Stimulated activated CD4-positive, alpha-beta T cell treated with anti-CD3 and anti-CD28 coated beads, Interleukin-1b, Interleukin-23, amount 100 ng/mL, for 4 hours (primary cell): ENCODE measurements at places on chromosomes 12 and 14.

DNA sequence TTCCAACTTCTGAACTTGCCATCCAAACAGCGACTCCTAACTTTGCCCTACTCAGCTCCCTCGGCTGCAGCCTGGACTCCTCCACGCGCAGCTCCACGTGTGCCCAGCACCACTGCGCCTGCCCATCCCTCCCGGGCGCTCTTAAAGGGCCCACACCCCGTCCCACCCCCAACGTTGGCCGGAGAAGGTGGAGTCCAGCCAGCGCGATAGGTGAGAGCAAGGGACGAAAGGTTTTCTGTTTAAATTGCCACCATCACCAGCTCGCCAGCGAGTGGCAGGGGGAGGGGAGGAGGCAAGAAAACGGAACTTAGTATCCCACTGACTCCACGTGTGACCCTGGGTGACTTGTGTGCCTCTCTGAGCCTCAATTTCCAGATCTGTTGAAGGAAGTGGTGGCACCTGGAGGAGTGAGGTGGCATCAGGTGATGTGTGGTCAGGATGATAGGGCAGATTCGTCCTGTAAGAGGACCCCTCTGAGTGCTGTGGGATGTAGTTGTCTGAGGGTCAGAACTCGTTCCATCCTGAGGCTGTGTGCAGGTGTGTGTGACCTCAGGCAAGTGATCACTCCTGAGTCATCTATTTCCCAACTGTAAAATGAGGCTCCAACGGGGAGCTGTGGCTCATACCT lies 59.7 kb downstream of the TRPV4 start:
- DNase-seq = no peak

- DNase-seq = no peak
These were observed 59.4 kb upstream of the GZMB start for GRCh38 chr14:24693353-24693737.

DNA sequence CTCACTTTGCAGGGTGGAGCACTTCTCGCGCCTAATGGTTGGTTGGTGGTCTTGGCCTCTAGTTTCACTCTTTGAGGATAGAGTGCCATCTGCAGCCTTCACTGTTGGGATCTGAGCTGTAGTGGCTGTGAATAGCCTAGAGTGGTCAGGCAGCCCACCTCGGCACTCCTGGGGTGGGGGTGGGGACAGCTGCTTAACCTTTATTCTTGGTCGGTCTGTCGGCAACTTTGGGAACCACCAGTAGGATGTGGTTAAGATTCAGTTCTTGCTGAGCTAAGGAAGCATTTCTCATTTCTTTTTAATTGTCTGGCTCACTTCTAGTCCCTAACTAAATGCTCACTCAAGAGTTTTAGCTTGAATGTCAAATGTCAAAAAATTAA lies 21.1 kb downstream of the TMBIM6 start:
- DNase-seq = no peak

- DNase-seq = no peak
These were observed 17.7 kb upstream of the ITPK1 start for GRCh38 chr14:93133464-93133863.

DNA sequence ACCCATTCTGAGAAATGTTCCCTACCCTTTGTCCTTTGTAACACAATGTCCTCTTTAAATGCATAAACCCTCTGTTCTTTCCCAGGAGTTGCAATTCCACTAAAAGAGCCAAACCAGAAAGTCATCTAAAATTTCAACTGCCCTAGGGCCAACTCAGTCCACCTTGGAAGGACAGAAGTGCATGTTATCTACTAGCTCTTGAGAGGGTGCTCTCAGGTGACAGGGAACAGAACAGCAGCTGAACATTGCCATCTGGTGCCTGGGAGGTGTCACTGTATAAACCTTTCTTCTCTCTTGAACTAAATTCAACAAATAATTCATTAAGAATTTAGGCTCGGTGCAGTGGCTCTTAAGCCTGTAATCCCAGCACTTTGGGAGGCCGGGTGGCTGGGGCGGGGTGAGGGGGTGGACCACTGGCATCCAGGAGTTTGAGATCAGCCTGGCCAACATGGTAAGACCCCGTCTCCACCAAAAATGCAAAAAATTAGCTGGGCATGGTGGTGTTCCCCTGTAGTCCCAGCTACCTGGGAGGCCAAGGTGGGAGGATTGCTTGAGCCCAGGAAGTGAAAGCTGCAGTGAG lies 10.3 kb upstream of the FERMT2 start:
- DNase-seq = peak; percentile 18

DNA sequence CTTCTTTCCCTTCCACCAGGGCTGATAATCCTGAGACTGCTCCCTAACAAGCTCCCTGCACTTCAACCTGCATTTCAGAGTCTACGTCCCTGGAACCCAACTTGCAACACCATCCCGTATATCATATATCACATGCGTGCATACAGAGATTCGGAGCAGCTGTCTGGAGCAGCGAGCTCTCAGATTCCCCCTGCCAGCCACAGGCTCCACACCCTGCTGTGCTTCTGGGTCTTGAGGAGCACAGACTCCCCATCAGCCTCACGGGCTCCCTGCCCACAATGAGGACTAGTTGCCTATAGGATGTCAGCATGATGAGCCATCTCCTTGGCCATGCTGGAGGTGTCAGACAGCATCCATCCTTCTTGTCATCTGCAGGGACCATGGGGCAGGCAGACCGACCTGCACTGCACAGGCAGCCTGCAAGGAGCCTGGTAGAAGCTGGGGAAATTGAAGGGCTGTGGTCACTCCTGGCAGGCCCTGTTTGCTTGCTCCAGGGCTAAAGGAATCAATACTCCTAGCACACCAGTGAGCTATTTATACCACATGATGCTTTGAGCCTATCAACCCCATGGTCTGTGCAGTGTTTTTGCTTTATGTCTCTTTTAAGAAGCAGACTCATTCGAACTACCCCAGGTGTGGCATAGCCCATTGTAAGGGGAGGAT lies 19.6 kb upstream of the HDAC7 start:
- no peak for DNase-seq

- no peak for DNase-seq
These were observed 127.5 kb downstream of the TBC1D30 start for GRCh38 chr12:64951944-64952343.

GRCh38 chr12:82517808-82518207 lies 159.5 kb downstream of the METTL25 start:
- DNase-seq = no peak

DNA sequence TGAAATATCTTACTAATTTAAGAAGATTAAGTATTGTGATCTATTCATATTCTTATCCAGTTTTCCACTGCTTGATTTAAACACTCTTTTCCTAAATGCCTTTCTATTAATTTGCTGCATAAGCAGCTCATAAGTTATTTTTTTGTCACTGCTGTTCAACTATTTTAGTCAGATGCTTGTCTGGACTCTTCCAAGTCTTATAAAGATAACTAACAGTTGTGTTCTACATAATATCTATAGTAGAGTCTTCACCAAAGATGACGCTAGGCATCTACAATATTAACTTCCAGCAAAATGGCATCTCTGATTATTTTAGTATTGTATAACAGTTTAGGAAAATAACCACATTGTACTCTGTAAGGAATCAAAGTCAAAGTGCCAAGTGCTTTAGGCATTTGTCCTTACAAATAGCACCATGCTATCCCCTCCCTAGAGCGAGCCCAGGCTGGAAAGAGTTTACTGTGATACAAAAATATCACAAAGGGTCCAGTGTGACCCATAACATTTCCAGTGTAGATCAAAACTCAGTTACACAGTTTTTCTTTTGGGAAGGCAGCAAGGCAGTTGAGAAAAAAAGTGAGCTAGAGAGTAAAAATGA lies 98.2 kb downstream of the DENND5B start:
- DNase-seq = no peak

DNA sequence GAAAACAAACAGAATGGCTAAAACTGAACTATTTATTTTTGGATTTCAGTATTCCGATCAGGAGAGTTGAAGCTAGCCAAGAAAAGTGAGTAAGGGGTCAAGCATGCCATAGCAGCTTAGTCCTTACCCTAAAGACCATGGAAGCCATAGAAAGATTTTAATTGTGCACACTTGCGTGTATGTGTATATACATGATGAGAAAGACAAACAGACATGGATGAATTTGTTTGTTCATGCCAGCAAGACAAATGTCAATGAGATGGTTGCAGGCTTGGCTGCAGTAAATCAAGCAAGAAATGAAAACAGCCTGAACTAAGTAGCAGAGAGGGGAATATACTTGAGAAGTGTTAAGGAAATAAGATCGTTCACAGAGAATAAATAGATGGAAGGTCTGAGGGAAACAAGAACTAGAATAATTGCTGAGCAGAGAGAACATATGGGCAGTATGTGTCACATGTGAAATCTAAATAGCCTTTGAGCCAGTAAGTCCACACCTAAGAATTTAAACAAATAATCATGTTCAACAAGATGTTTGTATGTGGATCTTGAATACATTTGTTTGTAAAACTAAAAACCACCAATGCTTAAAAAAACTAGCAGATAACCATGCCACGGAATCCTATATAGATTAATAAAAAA lies 14.8 kb downstream of the SNW1 start:
- no peak for DNase-seq

GRCh38 chr14:73588695-73589094 lies 3.0 kb upstream of the ACOT4 start:
- no peak for DNase-seq

DNA sequence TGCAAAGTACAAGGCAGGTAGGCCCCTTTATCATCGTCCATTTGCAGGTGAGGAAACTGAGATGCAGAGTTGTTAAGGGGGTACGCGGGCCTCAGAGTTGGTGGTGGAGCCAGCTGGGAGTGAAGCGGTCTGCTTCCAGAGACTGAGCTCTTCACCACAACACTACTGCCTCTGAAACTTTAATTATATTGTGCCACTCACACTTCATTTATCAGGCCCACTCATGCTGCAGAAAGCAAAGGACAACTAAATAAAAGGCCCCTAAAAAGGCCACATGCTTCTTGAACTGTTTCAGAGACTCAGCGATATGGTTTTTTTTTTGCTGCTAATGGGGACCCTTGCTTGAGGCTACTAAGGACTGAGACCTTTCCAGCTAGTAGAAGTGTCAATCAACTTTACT lies 153.1 kb downstream of the TTC7B start:
- no peak for DNase-seq

GRCh38 chr12:65930114-65930828 lies 106.0 kb downstream of the HMGA2 start:
- DNase-seq = no peak

GRCh38 chr12:8038659-8039114 lies 6.2 kb downstream of the FOXJ2 start:
- DNase-seq = no peak

DNA sequence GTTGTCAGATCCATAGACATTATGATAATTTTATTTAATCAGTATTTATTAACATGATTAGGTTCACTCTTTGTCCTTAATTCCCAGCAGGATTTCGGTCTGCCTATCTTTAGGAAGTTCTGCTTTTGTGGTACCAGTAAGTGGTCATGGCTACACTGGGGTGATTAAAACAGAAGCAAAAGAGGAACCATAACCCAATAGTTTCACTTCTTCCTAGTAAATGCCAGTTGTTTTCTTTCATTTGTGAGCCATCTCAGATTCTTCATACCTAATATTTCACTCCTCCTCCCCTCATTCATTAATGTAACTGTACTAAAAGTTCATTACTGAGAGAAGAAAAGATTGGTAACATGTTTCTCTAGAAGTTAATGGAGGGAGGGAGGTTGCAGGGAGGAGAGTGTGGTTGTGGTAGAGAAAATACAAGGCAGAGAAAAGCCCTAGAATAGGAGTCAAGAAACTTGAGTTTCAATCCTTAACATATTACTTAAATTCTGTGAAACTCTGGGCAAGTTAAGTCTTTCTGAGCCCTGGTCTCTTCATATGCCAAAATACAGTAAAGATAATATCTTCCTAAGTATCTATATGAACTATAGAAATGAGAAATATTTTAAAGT lies 101.2 kb downstream of the PEBP1 start:
- DNase-seq = no peak

GRCh38 chr14:79040790-79041189 lies 870.6 kb downstream of the NRXN3 start:
- DNase-seq = no peak

DNA sequence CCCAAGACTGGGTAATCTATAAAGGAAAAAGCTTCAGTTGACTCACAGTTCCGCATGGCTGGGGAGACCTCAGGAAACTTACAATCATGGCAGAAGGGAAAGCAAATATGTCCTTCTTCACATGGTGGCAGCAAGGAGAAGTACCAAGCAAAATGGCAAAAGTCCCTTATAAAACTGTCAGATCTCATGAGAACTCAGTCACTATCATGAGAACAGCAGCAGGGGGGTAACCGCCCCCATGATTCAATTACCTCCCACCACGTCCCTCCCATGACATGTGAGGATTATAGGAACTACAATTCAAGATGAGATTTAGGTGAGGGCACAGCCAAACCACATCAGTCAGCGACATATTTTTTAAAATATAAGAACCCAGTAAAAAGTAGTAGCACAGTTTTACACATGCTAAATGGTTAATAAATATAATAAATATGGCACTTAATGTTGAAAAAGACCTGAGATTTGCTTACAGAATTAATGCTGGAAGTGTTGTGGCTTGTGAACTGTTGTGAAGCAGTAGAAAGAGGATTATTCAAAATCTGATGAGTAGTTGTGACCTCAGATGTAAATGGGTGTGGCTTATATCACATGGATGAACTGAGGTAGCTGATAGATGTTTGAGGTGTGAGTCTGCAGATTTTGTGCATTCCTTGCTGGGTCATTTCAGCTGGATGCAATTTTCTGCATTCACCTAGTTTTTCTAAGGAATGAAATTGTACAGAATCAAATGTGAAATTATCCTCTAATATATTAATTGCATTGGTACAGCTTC lies 46.9 kb upstream of the CHPT1 start:
- DNase-seq = no peak

GRCh38 chr14:77562681-77563080 lies 53.8 kb downstream of the SPTLC2 start:
- no peak for DNase-seq

GRCh38 chr12:131473261-131473660 lies 237.6 kb upstream of the SFSWAP start:
- DNase-seq = no peak

DNA sequence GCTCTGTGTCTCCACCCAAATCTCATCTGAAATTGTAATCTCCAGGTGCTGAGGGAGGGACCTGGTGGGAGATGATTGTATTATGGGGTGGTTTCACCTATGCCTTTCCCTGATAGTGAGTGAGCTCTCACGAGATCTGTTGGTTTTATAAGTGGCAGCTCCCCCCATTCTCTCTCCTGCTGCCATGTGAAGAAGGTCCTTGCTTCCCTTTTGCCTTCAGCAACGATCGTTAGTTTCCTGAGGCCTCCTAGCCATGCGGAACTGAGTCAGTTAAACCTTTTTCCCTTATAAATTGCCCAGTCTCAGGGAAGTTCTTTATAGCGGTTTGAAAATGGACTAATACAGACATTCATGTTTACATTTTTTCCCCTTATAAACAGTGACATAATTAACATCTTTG lies 36.1 kb downstream of the PELI2 start:
- DNase-seq = no peak

- DNase-seq = no peak
These were observed 172.2 kb downstream of the NPAS3 start for GRCh38 chr14:33110737-33111443.
